Mesenteric fat pad (tissue), 1 donor: ENCODE measurements at places on chromosomes 12 and 14.

DNA sequence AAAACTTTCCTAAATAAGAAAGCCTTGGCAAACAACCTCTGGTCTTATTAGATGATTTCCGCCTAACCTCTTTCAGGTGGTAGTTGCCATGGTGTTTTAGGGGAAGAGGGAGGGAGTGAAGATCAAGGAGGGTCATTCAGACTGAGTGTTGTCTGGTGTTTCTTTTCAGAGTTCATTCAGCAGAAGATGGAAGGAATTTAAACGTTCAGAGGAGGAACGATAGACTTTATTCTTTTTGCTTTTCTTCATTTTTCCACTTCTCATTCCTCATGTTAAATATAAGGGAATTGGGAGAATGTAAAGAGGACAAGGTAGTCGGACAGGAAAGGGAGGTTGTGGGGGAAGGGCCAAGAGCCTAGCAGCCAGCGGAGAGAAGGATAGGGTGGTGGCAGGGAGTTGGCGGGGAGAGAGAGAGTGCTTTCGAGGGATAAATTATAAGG is 17.4 kb upstream of the SALL2 start:
- DNase-seq = no peak

DNA sequence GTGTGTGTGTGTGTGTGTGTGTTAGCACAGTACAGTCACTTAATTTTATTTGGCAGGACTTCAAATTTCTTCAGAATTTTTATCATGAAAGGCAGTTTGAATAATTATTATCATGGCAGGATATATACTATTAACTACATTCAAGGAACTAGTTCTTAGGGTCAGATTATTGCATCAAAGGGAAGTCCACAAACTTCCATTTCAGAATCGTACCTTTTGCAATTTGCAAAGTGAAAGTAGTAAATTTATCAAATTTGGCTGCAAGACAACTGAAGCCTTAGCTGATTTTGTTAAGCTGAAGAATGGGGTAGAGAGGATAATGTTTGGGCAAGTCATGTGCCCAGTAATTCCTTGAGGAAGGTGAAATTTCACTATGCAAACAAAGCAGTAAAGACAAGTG is 68.2 kb downstream of the PLEKHG7 start:
- DNase-seq = no peak

DNA sequence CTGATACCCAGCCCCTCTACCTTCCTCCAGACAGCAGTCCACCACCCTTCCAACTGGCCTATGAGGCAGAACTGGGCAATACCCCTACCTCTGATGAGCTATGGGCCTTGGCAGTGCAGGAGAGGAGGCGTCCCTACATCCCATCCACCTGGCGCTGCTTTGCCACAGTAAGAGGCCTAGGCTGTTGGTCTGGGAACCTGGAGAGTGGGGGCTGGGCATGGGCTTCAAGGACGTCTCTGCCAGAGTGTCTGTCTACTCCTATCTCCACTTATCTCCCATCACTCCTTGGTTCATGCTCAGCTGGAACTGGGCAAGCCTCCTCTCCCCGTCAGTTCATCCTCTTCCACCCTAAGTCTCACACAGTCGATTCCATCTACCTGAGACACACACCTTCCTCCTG is 6.5 kb downstream of the AMHR2 start:
- DNase-seq = peak; percentile 69

GRCh38 chr12:16857456-16857923 is 251.5 kb upstream of the LMO3 start:
- no peak for DNase-seq

DNA sequence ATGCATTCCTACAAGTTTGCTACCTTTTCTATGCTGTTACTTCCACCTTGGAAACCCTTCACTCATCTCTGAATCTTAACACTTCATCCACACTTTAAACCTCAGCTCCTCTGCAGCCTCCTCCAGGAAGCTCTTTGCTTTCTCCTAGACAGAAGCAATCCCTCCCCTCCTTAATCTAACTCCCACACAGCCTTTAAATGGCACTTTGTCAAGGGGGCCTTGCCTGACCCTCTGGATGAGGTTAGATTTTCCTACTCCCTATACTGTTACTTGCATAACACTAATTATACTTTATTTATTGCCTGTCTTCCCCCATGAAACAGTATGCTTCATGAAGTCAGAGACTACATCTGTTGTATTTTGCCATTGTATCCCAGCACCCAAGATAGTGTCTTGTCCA is 394.6 kb downstream of the MED13L start:
- DNase-seq = no peak

GRCh38 chr12:65280306-65280705 is 1.8 kb downstream of the MSRB3 start:
- DNase-seq = no peak

GRCh38 chr14:79702197-79702596 is 509.1 kb downstream of the DIO2 start:
- DNase-seq = no peak

DNA sequence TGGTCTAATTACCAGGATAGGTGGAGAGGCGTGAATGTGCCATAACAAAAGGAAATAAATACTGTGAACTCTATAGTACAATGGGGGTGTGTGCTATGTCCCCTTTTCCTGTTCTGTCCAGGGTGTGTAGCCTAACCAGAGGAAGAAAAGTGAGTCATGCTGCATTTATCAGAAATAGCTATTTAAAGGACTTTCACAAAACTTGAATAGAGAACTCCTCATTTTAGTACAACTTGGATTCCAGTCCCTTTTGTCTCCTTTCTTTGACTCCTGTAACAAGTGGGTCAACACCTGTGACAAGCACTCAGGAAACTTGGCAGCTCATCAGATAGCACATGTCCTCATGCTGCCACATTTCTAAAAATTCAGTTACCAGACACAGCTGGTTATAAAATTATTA is 123.4 kb downstream of the CCDC91 start:
- DNase-seq = no peak

- peak; percentile 89 for DNase-seq
Observed at GRCh38 chr14:64704743-64705380, 638 bp downstream of the PLEKHG3 start.

DNA sequence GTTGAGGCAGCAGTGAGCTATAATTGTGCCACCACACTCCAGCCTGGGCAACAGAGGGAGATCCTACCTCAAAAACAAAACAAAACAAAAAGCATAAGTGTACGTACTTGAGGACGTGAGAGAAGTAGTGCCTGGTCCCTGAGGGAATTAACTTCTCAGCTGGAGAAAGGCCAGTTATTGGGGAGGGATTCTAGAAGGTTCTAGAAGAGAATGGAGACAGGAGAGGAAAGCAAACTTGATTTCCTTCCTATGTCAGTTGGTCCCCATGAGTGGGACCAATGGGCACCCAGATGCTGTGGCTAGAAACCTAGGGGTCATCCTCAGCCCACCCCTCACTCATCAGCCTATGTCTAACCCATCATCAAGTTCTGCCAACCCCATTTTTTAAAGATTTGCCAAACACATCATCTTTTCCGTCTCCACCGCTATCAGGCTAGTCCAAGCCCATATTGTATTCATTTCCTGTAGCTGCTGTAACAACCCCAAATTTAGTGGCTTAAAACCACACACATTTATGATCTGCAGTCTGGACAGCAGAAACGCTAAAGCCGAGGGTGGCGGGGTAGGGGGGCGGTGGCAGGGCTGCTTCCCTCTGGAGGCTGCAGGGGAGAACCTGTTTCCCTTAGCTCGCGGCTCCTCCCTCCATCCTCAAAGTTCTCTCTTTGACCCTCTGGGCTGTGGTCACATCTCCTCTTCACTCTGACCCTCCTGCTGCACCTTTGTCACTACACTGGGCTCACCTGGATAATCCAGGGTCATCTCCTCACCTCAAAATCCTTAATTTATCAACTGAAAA is 7.2 kb upstream of the RBM19 start:
- no peak for DNase-seq

- DNase-seq = peak; percentile 59
Observed at GRCh38 chr14:100866666-100867630, 36.6 kb downstream of the RTL1 start.

DNA sequence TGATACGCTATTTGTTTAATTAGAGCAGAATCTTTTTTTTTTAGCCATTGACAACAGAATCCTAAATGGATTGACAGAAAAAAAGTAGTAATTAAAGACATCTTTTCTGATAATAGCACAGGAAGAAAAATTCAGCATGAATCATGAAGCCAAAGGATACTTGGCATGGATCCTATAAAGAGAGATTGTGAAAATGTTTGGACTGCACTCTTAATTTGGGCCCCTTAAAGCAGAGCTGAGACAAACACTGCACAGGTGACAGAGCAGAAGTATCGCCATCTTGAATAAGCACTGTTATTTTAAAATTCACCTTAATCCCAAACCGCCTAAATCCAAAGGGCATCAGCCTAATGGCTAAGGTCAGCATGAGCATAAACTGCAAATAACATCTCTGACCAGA is 48.8 kb upstream of the SEL1L start:
- DNase-seq = no peak

- no peak for DNase-seq
Observed at GRCh38 chr12:77166696-77167095, 101.3 kb upstream of the E2F7 start.

- DNase-seq = no peak
Observed at GRCh38 chr14:54829486-54830224, 73.0 kb downstream of the GCH1 start.

GRCh38 chr12:60539592-60539991 is 943.8 kb downstream of the SLC16A7 start:
- no peak for DNase-seq

- DNase-seq = no peak
Observed at GRCh38 chr12:12792421-12792820, 7.0 kb downstream of the APOLD1 start.

DNA sequence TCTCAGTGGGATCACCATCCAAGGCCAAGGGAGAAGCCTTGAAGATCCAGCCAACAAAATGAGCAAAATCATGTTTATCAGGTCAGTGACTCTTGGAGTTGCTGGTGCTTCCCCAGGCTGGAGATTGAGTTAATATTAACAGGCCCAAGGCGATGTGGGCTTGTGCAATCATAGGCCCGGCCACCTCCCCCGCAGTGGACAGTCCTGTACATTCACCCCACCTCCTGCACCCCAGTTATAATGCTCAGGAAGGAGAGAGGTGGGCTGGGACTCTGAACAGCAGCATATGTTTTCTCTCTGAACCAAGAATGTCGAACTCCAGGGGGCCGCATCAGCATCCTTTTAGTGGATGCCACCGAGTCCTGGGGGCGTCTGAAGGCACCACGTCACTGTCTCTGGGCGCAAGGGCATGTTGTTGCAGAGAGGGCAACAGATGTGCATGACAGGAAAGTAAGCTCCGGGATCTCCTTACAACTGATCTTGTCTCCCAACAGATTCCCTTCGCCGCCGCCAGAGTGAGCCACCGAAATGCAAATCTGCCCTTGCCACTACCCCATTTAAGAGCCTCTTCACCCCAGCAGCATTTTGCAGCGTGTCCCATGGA is 32.2 kb upstream of the SERPINA6 start:
- DNase-seq = no peak

DNA sequence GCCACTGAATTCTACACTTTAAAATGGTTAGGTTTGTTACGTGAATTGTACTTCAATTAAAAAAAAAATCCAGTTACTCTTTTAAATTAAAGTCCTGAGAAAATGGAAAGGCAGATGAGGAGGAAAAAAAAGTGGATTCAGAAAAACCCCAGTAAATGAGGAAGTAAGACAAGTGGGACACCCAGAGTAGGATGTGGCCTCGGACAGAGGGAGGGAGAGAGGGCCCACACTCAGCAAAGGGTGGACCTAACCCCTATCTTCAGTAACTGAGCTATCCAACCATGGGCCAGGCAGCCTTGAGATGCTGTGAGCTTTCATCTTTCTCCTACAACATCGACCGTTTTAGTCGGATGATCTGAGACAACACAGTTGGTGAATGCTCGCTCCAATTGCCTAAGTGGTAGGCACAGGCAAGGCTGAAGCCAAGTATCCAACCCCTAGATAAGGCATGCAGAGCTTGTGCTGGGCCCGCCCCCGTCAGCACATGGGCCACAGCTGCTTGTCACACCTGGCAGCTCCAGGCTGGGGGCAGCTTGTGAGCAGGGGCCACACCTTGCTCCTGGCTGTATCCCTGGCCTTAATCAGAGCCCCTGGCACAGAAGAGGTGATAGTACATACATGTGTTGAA is 142.1 kb downstream of the TTC7B start:
- no peak for DNase-seq

DNA sequence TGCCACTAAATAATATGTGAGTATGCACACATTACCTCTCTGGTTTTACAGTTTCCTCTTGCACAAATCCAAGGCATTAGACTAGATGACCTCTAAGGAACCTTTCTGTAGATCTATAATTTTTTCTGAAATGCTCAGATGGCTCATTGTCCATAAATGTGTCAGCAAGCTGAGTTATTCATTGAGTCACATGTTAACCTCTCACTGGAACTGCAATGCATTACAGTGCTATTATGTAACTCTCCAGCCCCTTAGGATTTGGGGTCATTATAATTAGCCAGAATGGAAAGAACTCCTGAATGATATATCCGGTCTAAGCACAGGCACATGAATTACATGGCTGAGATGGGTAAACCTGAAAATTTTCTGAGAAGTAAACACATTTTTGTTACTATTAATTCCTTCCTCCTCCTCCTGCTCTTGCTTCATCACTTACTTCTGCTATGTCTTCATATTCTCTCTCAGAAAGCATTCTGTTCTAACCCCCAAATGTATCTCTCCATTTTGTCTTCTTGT is 20.3 kb upstream of the DRAM1 start:
- DNase-seq = no peak

- DNase-seq = no peak
Observed at GRCh38 chr14:50039734-50040400, 76.5 kb downstream of the VCPKMT start.

GRCh38 chr12:31466768-31467167 is 124.2 kb downstream of the DENND5B start:
- no peak for DNase-seq

DNA sequence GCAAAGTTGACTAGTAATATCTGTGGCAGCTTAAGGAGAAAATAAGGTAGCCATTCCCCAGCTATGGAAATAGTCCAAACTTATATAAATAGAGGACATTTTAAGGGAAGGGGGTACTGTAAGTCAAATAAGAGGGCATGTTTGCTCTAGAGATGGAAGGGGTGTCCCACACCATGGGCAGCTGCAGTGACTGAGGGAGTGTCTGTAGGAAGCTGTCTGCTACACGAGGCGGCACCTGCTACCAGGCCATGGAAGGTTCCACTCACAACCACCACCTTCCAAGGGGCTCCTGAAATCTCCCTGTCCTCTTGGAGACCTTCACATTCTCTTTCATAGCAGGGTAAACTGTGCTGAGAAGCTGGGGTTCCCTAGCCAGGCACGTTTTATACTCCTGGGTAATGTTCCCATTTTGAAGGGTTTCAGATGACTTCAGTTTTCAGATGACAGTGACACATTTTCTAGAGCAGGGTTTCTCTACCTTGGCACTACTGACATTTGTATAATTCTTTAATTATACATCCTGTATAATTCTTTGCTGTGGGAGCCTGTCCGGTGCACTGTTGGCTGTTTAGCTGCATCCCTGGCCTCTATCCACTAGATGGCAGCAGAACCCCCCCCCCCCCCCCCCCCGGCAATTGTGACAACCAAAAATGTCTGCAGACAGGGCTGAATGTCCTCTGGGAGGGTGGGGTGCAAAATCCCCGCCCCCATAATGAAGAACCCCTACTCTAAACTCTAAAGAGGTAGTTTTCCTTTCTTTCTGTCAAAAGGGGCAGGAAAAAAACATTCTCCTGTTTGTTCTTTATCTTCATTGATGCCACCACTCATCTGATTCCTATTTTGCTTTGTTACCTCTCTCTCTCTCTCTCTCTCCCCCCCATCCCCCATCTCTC is 11.6 kb upstream of the SMCO2 start:
- DNase-seq = no peak
